NCI-H446 (cell line): ENCODE measurements at places on chromosomes 6 and 20.

DNA sequence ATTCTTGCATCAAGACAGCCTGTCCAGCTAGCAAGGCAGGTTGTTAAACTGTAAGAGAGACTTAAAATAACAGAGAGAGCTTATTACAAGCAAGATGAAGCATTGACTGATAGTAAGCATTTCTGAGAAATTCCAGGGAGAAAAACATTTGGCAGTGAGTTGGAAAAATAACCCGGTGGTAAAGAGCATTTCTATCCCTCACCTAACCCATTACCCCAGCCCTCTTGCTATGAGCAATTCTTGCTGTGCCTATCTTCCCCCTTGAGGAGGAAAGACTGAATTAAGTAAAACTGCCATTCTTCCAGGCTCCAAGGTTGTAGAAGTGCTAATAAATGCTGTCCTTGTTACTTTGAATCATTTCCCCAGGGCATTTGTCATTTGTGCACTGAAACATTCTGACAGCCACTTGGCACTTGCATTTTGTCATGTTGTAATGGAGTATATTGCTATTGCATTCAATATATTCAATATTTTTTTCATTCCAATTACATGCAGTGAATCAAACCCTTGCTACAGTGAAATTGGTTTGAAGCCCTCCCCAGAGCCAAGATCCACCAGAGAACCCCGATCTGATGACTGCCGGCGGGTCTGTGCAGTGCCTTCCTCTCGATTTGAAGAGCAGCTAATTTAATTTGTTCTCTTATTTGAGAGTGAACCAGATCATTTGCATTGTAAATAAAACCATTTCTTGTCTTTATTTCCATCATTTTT lies 291.1 kb downstream of the HIVEP2 start:
- no peak for DNase-seq

DNA sequence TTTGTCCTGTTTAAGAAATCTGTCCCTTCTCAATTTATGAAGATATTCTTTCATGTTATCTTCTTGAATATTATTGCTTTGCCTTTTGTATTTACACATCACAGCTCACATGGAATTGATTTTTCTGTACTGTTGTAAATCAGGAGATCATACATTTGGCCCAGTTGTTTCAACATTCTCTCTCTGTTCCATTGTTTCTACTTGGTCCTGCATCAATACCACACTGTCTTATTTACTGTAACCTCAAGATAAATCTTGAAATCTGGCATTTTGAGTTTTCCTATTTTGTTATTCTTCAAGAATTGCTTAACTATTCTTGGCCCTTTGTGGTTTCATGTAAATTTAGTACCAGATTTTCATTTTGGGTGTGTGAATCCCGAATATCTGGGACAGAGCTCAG lies 121.7 kb upstream of the CCN2 start:
- no peak for DNase-seq

DNA sequence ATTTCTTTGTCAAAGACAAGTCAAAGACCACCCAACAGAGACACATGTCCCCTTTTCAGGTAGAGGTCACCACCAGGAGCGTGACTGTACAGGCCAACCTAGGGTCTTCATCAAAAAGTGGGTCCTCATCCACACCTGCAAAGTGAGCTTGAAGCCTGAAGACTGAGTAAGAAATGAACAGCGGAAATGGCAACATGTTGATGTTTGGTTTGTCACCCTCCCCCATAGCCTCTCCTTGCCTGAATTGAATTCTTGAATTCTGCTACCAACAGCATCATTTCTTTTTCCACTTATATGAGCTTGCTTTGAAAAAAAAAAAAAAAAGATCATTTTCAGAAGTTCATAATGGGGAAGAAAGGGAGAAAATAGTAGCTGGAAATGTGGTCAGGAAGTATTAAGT lies 104.4 kb downstream of the NFATC2 start:
- no peak for DNase-seq

- peak; percentile 18 for DNase-seq
Observed at GRCh38 chr6:32964776-32965175, 3.6 kb upstream of the BRD2 start.

- DNase-seq = no peak
Observed at GRCh38 chr20:41068806-41069205, 40.2 kb downstream of the TOP1 start.

GRCh38 chr6:40937491-40937890 lies 101.5 kb downstream of the UNC5CL start:
- no peak for DNase-seq

DNA sequence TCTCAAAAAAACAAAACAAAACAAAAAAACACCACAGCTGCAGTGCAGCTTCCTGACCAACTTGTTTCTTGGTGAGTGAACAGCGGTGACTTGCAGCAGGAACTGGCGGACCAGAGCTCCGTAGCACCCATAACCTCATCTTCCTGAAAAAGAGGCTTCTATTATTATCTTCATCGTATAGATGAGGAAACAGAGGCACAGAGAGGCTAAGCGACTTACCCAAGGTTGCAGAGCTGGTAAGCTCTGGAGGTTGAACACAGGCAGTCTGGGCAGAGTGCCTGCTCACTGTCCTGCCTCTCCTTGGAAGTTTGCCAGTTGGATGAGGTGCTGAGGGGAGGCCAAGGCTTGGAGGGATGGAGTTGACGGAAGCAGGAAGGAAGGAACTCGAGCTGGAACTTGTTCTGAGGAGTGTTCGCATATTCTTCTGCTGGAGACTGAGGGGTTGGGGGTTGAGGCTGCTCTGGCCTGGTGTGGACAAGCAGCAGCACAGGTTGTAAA lies 47.9 kb upstream of the CCDC167 start:
- peak; percentile 93 for DNase-seq

GRCh38 chr6:31574106-31575061 lies 981 bp upstream of the TNF start:
- no peak for DNase-seq

DNA sequence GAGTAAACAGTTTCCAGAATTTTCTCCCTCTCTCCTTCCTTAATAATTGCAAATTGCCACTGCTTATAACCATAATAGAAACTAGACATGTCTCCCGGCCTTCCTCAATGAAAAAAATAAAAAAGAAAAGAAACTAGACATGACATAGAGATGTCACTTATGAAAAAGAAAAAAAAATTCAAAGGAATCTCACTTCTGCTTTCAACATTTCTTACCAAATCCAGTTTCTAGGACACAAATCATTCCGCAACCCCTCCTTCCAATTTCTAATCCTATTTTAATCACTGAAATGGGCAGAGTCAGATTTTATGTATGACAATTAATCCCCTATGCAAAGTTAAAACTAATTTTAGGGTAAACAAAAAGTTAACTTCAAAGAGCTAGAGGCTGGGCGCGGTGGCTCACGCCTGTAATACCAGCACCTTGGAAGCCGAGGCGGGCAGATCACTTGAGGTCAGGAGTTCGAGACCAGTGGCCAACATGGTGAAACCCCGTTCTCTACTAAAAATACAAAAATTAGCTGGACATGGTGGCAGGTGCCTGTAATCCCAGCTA lies 40.1 kb upstream of the EEF1A1 start:
- no peak for DNase-seq

DNA sequence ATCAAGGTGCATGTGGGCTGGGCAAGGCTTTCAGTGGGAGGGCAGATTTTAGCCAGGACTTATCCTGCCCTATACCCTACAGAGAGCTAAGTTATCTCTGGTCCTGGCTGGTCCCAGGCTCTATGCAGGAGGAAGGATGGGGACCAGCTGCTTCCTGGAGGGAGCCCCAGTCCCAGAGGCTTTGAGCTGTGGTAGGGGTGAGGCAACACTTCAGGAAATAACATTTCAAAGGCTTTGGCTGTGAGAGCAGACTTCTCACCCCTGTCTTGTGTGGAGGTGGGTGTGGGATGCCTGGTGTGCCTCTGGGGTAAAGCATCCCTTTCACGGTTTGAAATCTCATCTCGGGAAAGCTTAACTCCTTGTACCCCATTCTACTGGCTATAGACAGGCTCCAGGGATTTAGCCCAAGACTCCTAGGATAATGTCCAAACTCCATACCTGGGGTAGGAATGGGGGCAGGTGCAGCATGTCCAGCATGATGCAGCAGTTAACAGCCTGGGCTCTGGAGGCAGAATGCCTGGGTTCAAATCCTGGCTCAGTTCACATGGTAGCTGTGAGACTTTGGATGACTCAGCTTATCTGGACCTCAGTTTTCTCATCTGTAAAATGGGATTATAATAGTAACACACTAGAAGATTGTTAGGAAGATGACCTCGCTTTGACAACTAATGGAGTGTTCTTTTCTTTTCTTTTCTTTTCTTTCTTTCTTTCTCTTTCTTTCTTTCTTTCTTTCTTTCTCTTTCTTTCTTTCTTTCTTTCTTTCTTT lies 27.5 kb upstream of the SIRPA start:
- DNase-seq = no peak

DNA sequence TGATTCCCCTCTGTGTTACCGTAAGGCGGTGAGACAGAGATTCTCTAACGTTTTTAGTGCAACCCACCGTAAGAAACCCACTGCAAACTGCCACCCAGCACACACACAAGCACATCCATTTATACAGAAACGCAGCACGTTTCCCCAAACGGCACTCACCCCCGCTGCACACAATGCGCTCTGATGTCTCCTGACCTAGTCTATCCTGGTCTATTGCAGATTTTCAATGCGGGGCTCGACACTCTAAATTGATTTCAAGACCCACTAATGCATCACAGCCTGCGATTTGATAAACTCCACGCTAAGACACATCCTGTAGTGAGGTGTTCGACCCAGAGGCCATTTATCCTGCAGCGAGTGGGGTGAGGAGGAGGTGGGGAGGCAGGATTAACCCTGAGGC lies 63.7 kb upstream of the SULF2 start:
- DNase-seq = no peak

DNA sequence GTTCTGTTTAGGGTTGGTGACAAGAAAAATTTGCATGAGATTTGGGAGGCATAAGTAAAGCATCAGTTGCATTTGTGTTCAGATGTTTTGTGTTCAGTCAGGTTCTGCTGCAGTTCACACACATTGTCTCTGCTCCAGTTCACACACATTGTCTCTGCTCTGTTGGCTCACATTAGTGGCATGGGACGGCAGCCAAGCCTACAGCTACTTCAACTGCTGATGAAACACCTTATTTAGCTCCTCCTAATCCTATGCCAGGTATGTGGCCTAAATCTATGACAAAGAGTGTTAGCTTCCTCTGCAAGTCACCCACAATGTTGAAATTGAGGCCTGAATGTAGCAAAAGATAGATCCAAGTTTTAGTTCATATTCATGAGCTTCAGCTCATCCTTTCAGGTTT lies 278.1 kb upstream of the SYNCRIP start:
- no peak for DNase-seq

DNA sequence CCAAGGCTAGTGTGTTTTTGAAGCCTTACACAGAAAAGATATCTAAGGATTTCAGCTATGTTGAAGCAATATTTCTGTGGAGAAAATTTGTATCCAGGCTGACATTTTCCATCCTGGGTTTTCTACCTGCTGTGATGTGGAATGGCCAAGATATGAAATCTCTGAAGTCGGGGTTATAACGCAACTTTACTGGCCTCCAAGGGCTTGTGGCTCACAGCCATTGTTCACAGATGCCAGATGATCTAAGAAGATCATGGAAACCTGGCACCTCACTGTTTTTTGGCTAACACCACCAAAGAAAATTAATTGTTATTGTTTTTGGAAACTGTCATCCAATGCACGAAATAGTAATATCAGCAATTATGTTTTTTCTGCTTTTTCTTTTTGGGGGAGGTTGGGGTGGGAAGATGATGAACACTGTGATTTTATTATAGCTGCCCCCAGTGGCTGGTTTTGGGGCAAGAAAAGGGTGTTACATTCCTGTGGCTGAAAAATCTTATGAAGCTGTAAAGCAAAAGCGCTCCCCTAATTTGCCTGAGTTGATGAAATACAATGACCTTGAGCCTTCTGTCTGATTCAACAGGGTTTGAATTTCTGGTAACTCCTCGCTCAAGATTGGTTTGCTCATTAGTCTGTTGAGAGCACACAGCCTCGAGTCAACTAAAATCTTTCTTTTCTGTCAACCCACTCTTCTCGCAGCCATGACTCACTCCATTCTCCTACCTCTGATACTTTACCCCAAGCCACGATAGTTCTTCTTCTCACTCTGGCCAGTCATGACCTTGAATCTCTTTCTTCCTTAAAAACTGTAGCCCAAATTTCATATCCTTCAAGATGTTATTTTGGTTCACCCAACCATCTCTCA lies 236.7 kb downstream of the PAX1 start:
- DNase-seq = no peak

DNA sequence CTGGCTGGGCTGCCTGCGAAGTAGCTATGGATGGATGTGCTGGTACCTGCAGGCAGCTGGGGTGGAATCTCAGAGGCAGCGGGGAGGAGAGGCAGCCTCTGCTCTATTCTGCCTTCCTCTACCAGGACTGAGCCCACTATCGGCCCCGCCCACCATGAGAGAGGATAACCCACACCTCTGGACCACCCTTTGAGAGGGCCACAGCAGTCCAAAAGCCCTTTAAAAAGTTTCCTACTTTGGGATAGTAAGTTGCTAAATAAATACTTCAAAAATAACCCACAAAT lies 36.1 kb downstream of the EZR start:
- no peak for DNase-seq

- no peak for DNase-seq
Observed at GRCh38 chr20:7207186-7207798, 439.8 kb downstream of the BMP2 start.

- no peak for DNase-seq
Observed at GRCh38 chr6:160293844-160294243, 35.2 kb upstream of the SLC22A2 start.

GRCh38 chr20:49724408-49725223 lies 10.9 kb upstream of the B4GALT5 start:
- no peak for DNase-seq

DNA sequence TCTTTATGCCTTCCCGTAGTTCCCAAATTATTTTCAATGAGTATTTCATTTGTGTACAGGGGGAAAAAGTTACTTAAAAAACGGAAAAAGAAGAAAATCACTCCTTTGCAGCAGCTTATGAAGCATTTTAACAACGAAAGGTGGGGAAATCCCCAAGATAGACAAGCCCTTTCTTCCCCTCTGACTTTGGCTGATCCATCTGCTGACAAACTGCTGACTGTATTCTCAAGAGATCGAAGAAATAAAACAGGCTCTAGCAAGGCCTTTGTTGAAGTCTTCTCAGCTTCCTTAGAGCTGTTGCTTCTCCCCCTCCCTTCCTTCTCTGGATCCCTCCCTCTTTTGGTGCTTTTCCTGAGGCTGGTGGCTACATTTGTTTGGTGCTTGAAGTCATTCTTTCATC lies 325.2 kb downstream of the NRN1 start:
- no peak for DNase-seq

DNA sequence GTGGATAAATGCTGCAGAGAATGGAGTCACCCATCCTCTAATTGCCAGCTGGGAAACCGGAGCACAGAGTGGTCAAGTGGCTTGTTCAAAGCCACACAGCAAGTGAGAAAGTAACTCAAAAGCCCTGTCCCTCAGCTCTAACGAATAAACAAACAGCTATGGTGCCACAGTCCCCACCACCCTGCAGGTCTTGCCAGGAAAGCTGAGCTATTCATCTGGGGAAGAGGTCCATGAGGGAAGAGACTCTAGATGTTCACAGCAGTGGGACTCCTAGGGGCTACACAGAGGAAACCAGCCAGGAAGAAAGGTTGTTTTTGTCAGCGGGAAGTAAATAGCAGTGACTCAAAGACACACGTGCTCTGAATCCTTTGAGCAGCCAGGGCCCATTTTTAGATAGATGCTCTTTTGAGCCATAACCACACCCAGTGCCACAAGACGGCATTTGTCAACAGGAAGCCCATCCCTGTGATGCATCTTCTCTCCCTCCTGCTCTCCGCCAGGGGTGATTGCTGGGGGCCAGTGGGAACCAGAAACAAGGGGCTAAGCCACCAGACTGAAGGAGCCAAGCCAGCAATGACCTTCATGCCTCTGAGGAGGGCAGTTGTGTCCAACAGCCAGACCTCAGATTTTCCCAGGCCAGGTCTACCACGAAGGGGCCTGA lies 32.4 kb upstream of the TCP11 start:
- no peak for DNase-seq

- peak; percentile 87 for DNase-seq
Observed at GRCh38 chr6:19408331-19408730, 428.8 kb upstream of the ID4 start.
